ENCODE measurements at places on chromosomes 5 and 9. TPM values are rescaled to one million over a fixed set of nuclear protein-coding genes. Genes with fewer than 3 reads are reported as not detected.
A peak's percentile ranks its signal among the peaks of the same experiment; 100 is the strongest.

- no peak for DNase-seq
Measured at GRCh38 chr5:115778417-115778816, 38.0 kb downstream of the CDO1 start.

DNA sequence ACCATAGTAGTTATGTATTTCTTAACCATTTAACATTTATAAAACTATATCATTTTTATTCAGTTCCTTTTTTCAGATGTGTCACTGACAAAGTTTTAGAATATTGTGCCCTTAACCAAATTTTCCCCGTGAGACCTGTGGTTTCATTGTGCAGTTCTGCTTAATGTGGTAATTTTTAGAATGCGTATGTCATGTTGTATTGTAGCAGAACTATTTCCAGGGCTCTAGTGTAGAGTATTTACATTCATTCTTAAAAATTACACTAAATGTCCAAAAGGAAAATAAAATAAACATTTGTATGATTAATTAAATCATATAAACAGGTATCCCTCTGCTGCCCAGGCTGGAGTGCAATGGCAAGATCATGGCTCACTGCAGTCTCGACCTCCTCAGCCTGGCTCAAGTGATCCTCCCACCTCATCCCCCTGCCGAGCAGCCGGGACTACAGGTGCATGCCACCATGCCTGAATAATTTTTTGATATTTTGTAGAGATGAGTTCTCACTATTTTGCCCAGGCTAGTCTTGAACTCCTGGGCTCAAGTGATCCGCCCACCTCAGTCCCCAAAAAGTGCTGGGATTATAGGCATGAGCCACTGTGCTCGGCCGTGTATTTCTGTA lies 15.4 kb downstream of the SERINC5 start:
- DNase-seq, result no peak

FOXI1 gene
- not detected for polyA plus RNA-seq

- DNase-seq, result no peak
Measured at GRCh38 chr9:394347-395052, 179.8 kb downstream of the DOCK8 start.

OBP2B gene
- not detected for polyA plus RNA-seq

ANKRD33B gene
- 0.70 TPM for polyA plus RNA-seq

DNA sequence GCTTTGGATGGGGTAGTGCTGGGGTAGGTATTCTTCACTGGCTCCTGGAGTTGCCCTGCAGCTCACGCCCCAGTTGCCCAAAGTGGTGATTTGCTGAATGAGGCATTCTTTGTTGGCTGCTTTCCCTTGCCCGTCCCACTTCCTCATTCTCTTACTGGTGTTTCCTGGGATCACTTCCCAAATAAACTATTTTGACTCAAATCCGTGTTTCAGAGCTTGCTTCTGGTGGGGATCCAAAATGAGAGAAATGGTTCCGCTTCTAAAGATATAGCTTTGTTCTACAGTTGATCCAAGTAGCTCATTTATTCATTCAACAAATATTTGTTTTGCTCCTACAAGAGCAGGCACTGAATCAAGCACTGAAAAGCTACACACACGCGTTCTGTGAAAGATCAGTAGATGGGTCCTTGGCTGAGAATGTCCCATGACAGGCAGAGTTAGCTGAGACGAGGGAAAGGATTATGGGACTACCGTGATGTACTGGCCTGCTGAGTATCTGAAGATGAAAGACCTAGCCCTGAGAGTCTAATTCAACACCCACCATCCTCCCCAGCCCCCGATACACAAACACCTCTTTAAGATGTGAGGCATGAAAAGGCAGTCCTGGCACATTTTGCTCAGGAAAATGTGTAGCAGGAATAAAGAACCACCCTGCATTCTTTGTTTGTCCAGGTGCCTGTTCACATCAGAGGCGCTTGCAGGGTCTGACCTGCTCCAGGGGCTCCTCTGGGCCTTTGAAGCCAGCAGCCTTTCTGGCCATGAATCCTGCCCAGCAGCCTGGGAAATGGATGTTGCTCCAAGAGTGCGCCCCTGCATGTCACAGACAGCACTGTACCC lies 143.1 kb upstream of the RANBP3L start:
- DNase-seq, result peak; percentile 54

MARCHF6 gene
- polyA plus RNA-seq, result 166 TPM

- no peak for DNase-seq
Measured at GRCh38 chr5:150222906-150223305, 33.0 kb downstream of the SLC6A7 start.

DNA sequence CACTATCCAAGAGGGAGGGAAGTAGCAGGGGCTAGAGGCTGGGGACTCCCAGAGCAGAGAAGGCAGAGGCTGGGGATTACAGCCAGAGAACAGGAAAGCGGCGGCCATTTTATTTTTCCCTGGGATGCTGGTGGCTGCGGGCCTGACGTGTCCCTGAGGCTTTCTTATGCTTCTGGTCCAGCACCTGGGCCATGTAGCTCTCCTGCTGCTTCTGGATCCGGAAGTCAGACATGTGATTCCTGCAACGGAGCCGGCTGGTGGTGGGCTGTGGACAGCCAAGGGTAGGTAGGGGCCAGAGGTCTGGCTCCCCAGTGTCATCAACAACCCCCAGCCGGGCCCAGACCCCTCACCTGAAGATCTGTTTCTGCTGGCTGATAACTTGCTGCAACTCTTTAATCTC lies 1.8 kb upstream of the PROB1 start:
- no peak for DNase-seq

FAT2 gene
- polyA plus RNA-seq, result 0.11 TPM

SPINK4 gene
- polyA plus RNA-seq, result not detected

DNA sequence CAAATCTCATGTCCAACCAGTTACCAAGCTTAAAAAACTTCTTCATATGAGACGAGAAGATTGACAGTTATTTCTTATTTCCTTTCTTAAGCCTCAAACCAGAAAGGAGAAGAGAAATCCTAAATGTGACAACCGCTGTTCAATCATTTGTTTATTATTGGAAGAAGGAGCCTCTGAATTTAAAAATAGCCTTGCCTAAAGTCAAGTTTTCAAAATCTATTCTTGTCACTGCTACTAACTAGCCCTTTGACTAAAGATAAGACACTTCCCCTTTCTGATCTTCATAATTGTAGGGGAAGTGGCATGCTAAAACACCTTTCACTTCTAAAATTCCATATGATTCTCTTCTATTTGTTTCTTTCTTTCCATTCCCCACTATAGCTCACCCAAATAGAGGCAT lies 106.2 kb upstream of the EMB start:
- no peak for DNase-seq

PCDHA9 gene
- polyA plus RNA-seq, result 0.06 TPM

DNA sequence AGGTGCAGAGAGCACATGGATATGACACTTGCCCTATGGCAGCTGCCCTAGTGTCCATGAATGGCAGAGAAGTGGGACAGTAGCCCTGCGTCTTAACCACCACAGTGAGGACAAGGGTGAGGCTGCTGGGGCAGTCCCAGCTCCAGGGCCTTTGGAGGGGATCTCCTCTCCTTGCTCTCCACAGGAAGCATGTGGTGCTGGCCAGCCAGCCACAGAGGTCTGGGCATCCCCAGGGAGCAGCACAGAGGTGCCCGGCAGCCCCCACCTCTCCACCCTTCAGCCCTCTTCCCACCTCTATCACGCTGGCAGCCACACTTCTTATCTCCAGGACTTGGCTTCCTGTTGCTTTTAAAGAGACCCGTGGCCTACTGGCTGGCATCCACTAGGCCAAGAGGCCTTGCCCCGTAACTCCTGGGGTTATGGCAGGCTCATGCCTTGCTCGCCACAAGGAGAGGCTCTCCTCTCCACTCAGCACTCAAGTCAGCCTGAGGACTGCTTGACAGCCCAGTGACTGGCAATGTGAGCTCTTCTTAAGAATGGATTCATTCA lies 21.9 kb downstream of the CSF2 start:
- DNase-seq, result no peak

PNPLA7 gene
- 6.4 TPM for polyA plus RNA-seq

SLC6A7 gene
- not detected for polyA plus RNA-seq

- no peak for DNase-seq
Measured at GRCh38 chr5:176621661-176622079, 8.7 kb downstream of the SNCB start.

DNA sequence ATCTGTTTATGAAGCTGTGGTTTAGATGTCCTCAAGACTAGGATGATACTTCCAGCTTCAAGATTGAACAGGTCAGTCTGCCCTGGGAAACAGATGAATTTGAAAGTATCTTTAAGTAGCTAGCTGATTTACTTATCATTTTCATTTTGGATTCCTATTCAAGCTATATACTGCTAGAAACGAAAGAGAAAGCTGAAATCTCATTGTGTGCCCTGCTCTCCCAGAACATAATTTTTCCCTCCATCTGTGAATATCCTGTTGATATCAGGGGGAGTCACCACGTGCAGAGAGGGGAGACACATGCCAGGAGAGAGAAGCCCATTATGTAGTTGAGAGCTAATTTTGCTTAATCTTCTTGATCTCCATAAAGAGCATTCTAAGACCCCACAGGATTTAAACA lies 439.1 kb downstream of the NR2F1-AS1 start:
- no peak for DNase-seq

- DNase-seq, result no peak
Measured at GRCh38 chr5:112117551-112117950, 301.5 kb downstream of the EPB41L4A start.

- DNase-seq, result no peak
Measured at GRCh38 chr5:154217462-154217861, 26.9 kb downstream of the GALNT10 start.

SLCO6A1 gene
- polyA plus RNA-seq, result not detected

- DNase-seq, result no peak
Measured at GRCh38 chr9:114214686-114215414, 59.5 kb downstream of the COL27A1 start.

DNA sequence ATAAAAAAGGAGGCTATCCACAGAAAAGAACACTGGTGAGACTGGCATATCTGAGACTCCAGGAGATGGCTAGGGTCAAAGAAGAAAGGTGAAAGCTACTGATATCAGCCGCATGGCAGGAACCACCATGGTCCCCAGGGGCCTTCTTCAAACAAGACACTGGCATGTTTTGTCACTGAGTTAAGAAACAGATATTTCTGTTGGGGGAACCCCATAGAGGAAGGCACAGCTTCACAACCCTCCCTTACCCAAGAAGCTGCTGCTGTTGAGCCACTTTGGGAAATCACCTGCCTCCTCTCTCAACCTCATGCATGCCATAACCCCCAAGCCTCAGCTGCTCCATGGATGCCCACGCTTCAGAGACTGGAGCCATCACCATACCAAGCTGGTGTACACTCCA lies 13.3 kb upstream of the BTNL3 start:
- no peak for DNase-seq

FAM153A gene
- polyA plus RNA-seq, result 0.59 TPM

PCDHB10 gene
- polyA plus RNA-seq, result 6.3 TPM

DNA sequence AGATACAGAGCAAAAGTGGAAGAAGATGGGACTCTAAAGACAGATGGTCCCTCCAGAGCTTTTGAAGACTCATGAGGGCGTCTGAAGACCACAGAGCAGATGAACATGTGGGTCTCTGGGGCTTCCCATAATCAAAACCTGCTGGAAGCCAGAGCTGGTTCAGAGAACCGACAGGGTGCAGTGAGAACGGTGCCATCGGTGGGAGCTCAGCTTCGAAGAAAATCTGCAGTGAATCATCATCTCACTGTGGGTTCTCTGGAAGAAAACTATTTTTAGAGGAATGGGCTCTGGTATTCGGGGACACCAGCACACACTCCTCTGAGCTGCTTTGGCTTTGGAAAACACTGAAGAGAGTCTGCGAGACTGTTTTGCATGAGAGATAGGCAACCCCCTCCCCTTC lies 222.4 kb upstream of the PANK3 start:
- DNase-seq, result no peak

GRCh38 chr5:172162987-172163343 lies 25.1 kb downstream of the STK10 start:
- no peak for DNase-seq

GRCh38 chr5:38453921-38454320 lies 102.5 kb downstream of the LIFR start:
- DNase-seq, result no peak

DNA sequence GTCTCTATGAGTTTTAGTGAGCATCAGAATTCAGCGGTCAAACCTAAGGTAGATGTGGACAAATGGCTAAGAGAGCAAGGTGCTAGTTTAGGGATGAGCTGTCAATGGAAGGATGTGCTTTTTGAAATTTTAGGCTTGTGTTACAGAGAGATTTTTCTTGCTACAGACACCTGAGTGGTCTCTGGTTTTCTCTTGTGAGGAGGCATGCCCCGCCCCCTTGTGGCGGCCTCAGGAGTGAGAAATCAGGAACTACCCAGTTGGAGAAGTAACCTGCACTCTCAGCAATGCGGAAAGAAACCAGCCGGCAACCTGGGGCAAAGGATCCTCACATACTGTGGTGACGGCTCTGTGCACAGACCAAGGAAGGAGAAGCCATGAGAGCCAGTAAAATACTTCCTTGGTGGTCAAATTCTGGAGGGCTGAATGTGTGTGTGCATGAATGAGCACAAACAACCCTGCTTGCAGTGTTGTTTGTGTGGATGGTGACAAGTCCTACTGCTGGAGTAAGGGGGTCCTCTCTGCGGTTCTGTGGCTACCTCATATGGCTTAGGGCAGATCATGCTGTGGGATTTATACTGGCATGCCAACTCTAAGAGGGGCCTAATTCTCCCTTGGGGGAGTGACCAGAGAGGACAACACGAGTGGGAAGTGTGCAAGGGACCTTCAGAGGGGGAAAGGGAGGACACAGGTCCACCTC lies 16.7 kb upstream of the HSD17B4 start:
- DNase-seq, result no peak

DNA sequence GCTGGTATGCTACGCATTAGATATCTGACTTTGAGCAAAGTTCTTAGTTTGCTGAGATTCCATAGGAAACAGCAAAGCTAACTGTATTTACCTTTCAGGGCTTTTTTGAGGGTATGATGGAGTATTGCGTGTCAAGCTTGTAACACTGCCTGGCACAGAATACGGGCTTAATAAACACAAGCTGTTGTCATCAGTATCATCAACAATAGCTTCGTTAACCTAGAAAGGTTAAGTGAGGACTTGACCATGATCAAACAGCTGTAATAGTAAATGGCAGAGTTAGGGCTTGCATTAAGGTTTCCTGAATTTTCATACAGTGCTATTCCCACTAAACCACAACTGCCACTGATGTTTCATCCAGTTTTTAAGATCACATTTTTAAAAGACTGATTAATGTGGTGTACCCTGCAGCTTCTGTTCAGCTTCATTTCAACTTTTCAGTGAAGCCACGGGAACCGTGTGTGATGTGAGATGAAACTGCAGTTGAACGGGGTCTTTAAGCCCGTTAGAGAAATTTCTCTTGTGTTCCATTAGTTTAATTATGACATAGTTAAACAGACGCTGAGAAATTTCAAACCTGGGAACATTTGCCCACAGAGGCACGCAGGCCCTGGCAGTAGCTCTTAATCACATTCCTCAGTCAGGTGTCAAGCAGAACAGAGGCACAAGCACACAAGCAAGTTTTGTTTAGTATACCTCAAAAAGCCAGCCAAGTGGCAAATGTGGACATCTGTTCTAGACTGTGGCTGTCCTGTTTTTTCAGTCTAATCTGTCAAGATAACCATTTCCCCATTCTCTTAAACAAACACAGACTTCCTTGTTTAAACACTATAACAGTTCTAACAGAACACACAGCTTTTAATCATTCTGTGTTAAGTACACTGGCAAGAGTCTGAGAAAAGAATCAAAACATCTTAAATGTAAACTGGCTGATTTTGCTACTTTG lies 147.1 kb downstream of the ZNF608 start:
- no peak for DNase-seq

GRCh38 chr5:55276771-55277170 lies 30.7 kb downstream of the DHX29 start:
- no peak for DNase-seq

All from left lung (tissue), 14 donors.